Activated T-helper 17 cell treated with anti-CD3 and anti-CD28 coated beads, Interleukin-2, amount 50 U/mL, for 72 hours (primary cell): ENCODE measurements at places on chromosomes 11 and 22. TPM values are rescaled to one million over a fixed set of nuclear protein-coding genes. Genes with fewer than 3 reads are reported as not detected.
A peak's percentile ranks its signal among the peaks of the same experiment; 100 is the strongest.

- ATAC-seq, result no peak
Measured at GRCh38 chr22:36933629-36934417, 20.4 kb downstream of the CSF2RB start.

DNA sequence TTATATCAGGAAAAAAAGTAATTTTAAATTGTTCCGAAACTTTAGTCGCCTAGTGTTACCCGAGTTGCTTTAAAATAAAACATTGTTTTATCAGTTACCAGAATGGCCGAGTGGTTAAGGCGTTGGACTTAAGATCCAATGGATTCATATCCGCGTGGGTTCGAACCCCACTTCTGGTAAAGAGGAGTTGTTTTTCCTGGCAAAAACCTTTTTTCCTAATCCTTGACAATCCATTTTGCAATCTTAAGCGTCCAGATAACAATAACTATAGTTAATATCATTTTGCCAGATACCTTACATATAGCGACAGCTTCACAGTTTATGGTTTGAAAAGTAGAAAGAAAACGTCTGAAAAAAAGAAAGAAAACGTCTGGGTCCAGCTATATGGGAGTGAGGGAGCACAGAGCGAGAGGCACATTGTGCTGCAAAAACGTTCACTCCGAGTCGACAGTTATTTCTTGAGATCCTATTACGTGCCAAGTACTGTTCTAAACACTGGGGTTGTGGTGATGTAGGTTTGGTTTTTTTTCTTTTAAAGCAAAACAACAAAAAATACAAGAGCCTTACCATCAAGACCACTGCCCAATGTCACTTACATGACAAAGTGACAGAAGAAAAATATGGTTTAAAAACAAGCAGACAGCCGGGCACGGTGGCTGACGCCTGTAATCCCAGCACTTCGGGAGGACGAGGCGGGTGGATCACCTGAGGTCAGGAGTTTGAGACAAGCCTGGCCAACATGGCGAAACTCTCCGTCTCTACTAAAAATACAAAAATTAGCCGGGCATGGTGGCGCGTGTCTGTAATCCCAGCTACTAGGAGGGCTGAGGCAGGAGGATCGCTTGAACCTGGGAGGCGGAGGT is 40.6 kb downstream of the OR4D9 start:
- ATAC-seq, result no peak

DNA sequence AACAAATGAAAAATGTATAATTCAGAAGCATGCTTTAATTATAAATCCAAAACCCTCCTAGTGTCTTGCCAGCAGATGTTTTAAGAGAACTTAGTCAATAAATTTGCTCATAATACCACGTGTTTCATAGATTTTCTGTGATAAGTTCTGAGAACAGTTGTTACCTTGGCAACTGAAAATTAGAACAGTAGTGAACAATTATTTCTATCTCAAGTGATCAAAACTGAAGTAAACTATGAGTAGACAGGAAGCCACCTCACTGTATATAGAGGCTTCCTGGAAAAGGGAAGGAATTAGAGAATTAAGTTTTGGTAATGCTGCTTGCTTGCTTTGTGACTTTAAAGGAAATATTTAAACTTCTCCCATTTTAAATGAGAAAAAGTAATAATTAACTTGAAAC is 266.0 kb upstream of the ANO3 start:
- no peak for ATAC-seq

Gene AMBRA1
- 30.3 TPM for total RNA-seq

- no peak for ATAC-seq
Measured at GRCh38 chr11:11491014-11491413, 130.8 kb downstream of the GALNT18 start.

- no peak for ATAC-seq
Measured at GRCh38 chr11:35035894-35036408, 103.0 kb upstream of the CD44 start.

Gene LRRC10B
- total RNA-seq, result not detected

Gene PHOX2A
- total RNA-seq, result not detected

GRCh38 chr11:66233301-66233700 is 35.1 kb upstream of the RAB1B start:
- no peak for ATAC-seq

DNA sequence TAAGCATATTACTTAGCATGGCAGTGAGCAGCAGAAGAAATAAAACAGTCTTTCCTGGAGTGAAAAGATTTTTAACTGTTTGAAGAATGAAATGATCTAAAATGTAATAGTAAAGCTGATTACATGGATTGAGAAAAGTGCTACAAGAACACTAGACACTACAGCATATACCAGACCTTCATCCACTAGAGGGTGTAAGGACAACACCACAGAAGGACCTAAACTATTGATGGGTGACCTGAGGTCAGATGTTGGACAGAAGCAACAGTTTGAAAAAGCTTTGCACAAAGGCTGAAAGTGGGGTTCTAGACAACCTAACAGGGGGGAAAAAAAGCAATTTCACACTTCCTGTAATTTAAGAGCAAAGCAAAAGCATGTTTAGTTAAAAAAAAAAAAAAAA is 97.7 kb downstream of the RBFOX2 start:
- ATAC-seq, result peak; percentile 55

Gene IRF7
- total RNA-seq, result 25.8 TPM
